ENCODE measurements at places on chromosomes 5 and 9.

- peak; percentile 52 for DNase-seq
These were observed 76.4 kb upstream of the RARS1 start for GRCh38 chr5:168409591-168410458.

DNA sequence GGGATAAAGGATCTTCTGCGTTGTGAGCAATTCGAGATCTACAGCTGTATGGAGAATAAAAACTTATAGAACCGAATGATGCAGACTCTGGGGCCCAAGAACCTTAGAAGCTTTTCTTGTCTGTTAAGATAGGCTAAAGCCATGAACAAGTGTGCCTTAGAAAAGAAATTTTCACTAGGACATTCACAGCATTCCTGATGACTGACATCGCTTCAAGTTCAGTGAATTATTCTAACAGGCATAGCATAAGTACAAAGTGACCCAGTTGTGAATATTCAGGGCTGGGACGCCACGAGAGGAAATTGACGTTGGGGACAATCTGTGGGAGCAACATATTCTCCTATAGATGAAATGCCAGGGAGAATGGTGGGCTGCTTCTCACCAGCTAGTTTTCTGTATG, 32.0 kb upstream of the PANK3 start:
- no peak for DNase-seq

DNA sequence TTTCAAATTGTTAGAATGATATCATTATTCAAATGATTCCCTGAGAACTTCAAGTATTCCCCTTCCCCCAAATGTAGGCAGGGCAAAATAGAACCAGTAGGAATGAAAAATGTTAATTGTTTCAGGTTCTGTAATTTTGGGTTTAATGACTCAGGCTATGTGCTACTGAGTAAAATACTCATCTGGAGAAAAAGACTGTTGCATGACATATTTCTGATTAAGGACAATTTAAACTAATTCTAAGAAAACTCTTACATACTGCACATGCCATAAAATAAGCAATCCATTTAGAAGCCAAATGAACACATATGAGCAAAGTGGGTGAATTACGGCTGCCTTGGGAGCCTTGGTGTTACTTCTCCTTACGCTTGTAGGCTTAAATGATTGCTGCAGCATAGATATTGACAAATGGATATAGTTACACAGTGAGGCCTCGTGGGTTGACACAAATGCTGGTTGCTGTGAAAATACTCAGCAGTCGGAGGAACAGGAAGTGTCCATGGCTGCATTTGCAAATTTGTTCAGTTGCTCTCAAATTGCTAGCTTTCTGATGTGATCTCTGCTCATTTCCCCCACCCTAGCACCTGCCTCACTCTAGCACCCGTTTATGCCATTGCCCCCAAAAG, 174.9 kb upstream of the DMAC1 start:
- no peak for DNase-seq

DNA sequence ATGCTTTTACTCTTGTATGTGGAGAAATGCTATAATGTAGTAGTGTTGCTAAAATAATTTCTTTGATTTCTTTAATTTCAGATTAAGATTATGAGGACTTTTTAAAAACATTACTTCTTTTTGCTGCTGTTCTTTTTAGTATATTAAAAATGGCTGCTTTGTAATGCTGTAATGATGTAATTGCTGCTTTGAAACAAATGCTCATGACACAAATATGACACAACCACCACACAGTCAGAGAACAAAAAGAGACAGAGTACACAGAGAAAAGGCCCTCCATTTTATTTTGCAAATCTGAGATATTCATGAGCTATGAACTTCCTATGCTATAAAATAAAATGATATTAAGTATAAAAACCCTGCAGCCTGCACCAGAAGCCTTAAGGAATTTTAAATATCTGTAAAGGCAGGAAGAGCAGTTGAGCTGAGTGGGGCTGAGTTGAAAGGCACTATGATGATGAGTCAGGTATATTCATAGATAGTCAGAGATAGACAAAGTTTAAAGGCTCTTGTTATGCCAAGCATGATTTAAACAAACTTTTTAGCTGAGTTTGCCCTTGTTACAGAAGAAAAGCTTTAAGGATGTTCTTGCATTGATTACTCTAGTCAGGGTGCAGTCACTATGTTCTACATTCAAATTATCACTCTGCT, 5.1 kb upstream of the POU5F2 start:
- no peak for DNase-seq

DNA sequence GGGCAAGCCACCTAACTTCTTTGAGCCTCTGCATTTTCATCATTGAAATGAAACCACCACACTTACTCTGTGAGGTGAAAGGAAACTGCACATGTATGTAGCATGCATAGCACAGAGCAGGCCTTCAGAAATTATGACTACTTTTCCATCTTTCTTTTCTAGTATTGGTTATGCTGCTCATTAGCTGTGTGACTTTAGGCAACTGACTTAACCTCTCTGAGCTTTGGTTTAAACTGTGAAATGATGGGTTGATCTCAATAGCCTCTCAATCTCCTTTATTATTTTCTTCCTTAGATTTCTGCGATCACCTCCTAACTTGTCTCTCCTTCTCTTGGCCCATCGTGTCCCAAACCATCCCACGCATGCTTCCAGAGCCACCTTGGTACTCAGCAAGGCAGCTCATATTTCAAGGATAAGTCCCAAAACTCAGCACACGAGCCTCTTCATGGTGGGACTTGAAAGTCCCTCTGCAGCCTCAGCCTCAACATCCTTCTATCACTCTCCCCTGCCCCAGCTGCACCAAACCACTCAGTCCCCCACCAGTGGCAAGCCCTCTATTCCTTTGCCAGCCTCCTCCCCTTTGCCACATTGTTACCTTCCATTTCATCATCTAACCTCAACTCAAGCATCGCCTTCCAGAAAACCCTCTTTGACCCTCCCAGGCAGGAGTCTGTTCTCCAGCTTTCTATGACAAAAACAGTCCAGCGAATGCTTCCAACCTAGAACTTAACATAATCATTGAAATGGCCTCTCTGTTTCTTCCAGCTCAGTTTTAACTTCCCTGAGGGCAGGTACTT, 60.3 kb upstream of the DNAH5 start:
- DNase-seq, result no peak

Data from activated T-cell treated with anti-CD3 and anti-CD28 coated beads, Interleukin-2, amount 50 U/mL, for 24 hours (primary cell).